T follicular helper cell (primary cell): ENCODE measurements at places on chromosomes 13 and 19.

DNA sequence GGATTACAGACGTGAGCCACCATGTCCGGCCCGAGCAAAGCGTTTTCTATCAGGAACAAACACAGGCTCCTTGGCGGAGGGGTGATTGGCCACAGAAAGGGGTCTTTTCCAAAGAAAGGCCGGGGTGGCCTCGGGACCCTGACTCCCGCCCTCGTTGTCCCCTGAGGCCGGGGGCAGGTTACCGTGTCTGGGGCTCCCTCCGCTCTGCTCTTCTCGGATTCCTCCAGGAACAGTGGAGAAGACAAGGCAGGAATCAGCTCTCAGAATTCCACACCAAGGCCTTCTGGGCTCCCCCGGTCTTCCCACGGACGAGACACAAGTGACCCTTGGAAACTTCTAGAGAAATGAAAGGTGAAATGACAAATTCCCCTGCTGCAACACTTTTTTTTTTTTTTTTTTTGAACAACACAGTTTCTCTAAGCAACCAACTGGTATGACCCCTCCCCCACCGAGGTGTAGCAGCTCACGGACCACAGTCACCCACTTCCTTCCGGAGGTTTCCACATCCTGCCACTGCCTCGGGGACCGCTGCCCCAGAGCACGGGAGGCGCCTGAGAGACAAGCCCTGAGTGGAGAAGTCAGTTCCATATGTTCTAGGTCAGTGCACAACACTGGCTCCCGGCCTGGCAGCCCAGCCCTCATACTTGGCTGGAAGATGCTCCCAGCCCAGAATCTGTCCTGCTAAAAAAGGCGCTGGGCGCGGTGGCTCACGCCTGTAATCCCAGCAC is 11.0 kb downstream of the MOB3A start:
- DNase-seq, result peak; percentile 87

GRCh38 chr13:112133499-112134390 is 66.8 kb downstream of the SOX1 start:
- DNase-seq, result no peak

- no peak for DNase-seq
These were observed 5.8 kb upstream of the PROZ start for GRCh38 chr13:113152691-113152983.

DNA sequence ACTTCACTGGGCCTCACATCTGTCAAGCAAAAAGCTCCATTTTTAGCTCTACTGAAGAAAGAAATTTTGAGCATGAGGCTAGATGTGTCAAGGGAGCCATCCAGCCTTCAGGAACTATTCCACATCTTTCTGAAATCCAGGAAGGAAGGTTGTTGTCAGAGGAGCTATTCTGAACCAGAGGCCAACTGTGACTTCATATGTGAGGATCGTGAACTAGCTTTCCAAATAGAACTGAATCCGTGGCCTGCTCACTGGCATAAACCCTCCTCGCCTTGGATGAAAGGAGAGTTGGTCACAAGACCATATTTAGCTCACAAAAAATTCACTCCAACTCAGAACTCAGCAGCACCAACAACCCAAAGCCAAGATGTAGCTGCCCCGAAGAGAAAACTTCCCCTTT is 195.8 kb downstream of the FOXO1 start:
- DNase-seq, result no peak

GRCh38 chr13:109652531-109652930 is 133.9 kb downstream of the IRS2 start:
- DNase-seq, result no peak

- no peak for DNase-seq
These were observed 1320.6 kb downstream of the PCDH9 start for GRCh38 chr13:65909501-65909900.

- DNase-seq, result no peak
These were observed 39.0 kb downstream of the SERTM1 start for GRCh38 chr13:36712770-36713169.

GRCh38 chr13:30268673-30269072 is 38.7 kb downstream of the KATNAL1 start:
- no peak for DNase-seq

GRCh38 chr13:112078879-112079531 is 12.1 kb downstream of the SOX1 start:
- DNase-seq, result no peak

DNA sequence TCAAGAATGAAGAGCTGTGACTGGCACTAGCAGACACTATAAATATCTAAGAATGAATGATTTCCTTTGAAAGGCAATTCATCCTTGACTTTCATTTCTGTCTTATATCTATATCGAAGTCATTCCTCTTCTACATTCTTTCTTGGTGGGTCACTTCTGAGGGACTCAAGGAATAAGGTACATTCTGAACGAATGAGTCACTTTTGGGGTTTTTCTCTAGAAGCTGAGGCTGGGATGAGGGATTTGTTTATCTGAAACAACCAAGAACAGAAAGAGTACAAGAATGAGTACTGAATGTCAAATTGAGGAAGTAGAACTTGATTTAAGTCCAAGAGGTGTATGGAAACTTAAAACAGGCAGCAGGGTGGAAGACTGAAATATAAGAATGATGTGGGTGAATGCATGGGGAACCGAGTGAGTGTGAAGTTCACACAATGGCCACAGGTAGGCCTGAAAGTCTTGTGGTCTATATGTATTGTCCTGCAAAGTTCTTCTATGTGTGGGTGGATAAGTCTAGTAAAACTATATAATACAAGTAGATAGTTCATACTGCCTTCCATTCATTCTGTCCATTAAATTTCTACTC is 343.9 kb downstream of the OXGR1 start:
- no peak for DNase-seq

DNA sequence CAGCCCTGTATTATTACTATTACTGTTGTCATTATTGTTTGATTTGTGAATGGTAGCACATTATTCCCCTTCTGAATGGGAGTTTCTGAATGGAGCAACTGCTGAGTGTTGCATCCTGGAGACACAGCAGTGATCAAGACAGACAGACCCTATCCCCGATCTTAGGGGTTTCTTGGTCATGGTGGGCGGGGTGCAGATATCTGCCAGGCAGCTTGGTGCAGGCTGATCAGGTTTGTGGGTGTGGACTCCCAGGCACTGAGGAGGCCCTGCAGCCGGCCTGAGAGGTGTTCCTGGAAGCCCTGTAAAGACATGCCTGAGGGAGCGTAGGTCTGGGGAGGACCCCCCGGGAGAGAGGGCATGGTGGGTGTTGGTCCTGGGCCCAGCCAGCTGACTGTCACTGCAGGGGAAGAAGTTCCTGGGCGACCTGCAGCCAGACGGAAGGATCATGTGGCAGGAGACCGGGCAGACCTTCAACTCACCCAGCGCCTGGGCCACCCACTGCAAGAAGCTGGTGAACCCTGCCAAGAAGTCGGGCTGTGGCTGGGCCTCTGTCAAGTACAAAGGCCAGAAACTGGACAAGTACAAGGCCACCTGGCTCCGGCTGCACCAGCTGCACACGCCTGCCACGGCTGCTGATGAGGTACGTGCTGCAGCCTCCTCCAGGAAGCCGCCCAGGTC is 2.1 kb downstream of the MPND start:
- DNase-seq, result no peak
